ENCODE measurements at places on chromosomes 12 and 14.

GRCh38 chr12:2246358-2246757 is 193.6 kb downstream of the CACNA1C start:
- DNase-seq = no peak

GRCh38 chr14:65024957-65025356 is 38.3 kb downstream of the FNTB start:
- no peak for DNase-seq

DNA sequence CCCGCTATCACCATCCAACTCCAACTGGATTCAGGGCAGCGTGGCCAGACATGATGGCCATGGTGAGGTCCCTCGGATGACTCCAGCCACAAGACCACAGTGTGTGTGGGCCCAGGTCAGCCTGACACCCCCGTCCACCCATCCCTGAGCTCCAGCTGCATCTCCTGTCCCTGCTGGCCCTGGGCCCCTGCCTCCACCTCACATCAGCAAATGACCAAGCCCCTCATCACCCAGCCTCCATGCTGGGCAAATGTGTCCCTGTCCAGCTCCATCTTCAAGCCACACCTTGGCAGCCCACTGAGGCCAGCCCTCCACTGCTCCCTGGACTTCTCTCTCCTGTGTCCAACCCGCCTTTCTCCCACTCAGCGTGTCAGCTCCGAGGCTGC is 3.2 kb downstream of the GPR132 start:
- DNase-seq = no peak

DNA sequence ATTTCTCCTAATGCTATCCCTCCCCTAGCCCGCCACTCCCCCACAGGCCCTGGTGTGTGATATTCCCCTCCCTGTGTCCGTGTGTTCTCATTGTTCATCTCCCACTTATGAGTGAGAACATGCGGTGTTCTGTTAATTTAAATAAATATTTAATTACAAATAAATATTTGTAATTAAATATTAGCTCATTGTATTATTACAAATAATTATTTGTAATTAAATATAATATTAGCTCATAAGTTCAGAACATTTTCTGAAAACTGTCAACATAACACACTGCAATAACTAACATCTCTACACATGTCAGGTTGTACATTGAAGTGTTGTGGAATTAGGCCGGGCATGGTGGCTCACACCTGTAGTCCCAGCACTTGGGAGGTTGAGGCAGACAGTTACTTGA is 5.4 kb downstream of the RAB3IP start:
- no peak for DNase-seq

DNA sequence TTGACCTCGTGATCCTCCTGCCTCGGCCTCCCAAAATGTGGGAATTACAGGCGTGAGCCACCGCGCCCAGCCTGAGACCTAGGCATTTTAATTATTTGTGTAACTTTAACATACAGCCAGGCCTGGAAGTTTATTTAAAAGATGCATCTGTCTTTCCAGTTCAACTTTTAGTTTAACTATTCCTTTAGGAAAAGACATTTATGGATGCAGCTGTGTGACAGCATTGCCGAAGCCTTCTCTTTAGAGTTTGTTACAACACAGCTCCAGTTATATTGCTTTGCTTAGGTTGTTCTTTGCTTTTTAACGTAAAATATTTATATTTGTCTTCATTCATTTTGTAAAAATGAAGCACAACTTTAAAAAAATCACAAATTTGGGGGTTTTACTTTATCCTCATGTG is 67.0 kb downstream of the DIP2B start:
- no peak for DNase-seq

- no peak for DNase-seq
Observed at GRCh38 chr12:49482095-49483051, 56.5 kb upstream of the KCNH3 start.

- no peak for DNase-seq
Observed at GRCh38 chr12:46585854-46586621, 213.5 kb upstream of the SLC38A2 start.

- no peak for DNase-seq
Observed at GRCh38 chr12:47408171-47408871, 297.5 kb downstream of the RPAP3 start.

GRCh38 chr12:53102883-53103807 is at the start of gene SOAT2:
Gene SOAT2 (plus strand): TSS chr12:53103486. CDS start chr12:53103578, 92 bp downstream.
- no peak for DNase-seq

- DNase-seq = no peak
Observed at GRCh38 chr12:26101350-26101734, 23.5 kb downstream of the BHLHE41 start.

- peak; percentile 72 for DNase-seq
Observed at GRCh38 chr12:75705749-75706711, 194.6 kb upstream of the KRR1 start.

- DNase-seq = no peak
Observed at GRCh38 chr14:49058511-49058910, 527.7 kb downstream of the RPS29 start.

DNA sequence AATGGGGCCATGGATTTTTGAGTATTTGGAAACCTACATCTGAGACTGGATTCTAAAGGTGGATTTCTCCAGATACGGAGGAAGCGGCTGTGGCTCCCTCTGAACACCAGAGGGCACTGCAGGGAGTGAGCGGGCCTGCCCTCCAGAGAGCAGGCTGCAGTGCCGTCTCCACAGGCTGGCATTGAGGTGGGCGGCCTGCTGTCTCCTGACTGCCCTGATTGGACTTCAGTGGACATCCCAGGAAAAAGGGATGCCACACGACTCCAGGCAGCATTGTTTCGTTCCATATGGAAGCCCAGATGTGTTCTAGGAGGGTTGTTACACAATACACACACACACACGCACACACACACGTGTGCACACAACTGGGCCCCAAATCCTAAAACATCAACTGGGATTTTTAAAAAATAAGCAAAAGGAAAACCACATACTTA is 20.9 kb upstream of the ANO2 start:
- no peak for DNase-seq
